Left lung (tissue), 14 donors: ENCODE measurements at places on chromosomes 1 and 21. TPM values are rescaled to one million over a fixed set of nuclear protein-coding genes. Genes with fewer than 3 reads are reported as not detected.
A peak's percentile ranks its signal among the peaks of the same experiment; 100 is the strongest.

DNA sequence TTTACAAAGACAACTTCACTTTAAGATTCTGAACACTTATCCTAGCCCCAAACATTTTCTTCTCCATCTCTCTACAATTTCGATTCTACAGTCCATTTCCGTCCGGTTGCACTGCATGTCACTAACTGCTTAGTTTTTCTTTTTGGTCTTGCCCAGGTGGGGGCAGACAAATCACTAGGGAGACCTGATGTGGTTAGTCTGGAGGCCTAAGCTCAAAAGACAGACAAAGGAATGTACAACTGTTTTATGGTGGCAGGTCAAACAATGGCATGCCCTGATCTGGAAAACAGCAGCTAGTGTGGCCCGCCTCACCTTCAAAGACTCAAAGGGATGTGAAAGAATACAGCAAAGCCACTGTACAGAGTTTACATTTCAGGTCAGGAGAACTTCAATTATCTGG, 3.8 kb downstream of the ETV3 start:
- no peaks in the 10 kb centered on the region for H3K36me3 ChIP-seq
- no peaks in the 10 kb centered on the region for H3K27me3 ChIP-seq
- H3K4me3 ChIP-seq: no peak overlapping the region
- H3K27ac ChIP-seq: no peak overlapping the region
- peaks cover 40% of the 10 kb centered on the region for H3K4me1 ChIP-seq

DNA sequence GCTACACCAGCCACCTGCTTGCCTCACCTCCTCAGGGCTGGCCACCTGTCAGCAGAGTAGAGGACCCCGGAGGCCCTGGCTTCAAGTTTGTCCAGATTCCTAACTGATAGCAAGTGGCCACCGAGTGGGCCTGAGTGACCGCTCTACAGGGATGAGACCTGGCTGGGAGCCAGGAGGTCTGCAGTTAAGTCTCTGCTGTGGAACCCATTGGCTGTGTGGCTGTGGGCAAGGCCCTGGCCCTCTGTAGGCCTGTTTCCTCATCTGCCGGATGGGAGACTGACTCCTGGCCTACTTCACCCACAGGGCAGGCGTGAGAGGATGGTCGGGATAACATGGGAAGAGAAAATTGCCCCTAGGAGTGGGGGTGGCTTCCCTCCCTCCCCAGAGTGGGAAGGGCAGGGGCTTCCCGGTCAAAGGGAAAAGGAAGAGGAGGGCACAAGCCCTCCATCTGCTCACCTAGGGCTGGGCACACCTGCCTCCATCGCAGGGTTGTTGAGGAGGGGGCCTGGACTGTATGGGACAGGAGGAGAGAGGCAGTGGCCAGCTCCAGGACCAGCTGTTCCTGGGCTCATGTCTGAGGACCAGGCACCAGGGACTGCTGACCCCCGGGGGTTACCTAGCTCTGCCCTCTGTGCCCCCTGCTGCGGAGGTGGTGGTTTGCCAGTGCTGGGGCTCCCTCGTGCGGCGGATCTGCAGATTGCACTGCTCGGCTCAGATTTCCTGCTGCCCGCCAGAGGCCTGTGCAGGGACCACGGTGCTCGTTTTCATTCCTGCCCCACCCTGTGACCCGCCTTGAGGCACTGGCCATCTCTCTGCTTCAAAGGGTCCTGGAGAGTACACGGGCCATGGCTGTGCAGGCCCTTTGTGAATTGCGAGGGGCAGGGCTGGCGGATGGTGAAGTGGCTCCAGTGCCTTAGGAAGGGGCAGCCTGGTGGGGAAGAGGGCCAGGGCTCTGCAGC, 9.1 kb upstream of the MTFR1L start:
- peaks cover 87% of the 10 kb centered on the region for H3K36me3 ChIP-seq
- peak; percentile 64 for DNase-seq
- no peak overlapping the region for H3K27ac ChIP-seq
- H3K4me3 ChIP-seq: no peak overlapping the region
- H3K27me3 ChIP-seq: no peaks in the 10 kb centered on the region

The RHBDL2 gene
- 2.0 TPM for polyA plus RNA-seq

DNA sequence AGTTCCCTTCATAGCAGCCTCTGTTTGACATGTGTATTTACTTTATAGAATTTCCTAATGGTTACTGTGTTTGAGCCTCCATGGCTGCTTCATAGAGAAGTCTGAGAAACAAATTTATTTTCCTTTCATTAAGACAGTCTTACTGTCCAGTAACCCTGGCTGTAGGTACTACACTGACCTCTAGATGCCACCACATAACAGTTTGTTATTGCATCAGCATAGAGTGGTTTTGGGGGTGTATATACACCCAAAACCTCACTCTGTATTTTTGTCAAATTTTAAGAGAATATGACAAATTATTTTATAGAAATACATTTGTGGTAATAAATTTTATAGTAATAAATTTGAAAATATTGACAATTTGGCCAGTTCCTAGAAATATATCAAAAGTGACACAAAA, 57.3 kb downstream of the OBSCN start:
- H3K4me1 ChIP-seq: no peaks in the 10 kb centered on the region
- no peak overlapping the region for H3K4me3 ChIP-seq
- no peak overlapping the region for H3K27ac ChIP-seq
- DNase-seq: no peak
- H3K36me3 ChIP-seq: no peaks in the 10 kb centered on the region

DNA sequence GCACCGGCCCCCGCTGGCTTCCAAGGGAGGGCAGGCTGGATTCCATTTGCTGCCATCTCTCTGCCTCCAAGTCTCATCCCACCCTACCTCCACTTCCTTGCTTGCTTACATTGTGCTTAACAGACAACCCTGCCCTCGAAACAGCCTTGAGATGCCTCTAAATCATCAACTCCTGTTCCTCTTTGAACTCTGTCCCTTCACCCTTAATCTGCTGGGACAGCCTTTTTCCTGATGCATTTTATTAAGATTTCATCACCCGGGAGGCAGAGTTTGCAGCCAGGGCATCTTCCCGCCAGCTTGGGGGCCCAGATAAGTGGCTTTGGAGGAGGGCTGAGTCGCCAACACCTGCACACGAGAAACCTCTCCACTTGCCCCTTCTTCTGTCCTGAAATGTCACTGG, 192.5 kb downstream of the KAZN start:
- no peak overlapping the region for H3K4me3 ChIP-seq
- H3K36me3 ChIP-seq: no peaks in the 10 kb centered on the region
- H3K4me1 ChIP-seq: no peaks in the 10 kb centered on the region
- no peaks in the 10 kb centered on the region for H3K27me3 ChIP-seq

The STPG1 gene
- polyA plus RNA-seq: 8.4 TPM

GRCh38 chr1:116768416-116769103, 14.3 kb downstream of the CD2 start:
- no peaks in the 10 kb centered on the region for H3K4me1 ChIP-seq
- no peaks in the 10 kb centered on the region for H3K36me3 ChIP-seq
- no peak overlapping the region for H3K27ac ChIP-seq
- peak; percentile 47 for DNase-seq

DNA sequence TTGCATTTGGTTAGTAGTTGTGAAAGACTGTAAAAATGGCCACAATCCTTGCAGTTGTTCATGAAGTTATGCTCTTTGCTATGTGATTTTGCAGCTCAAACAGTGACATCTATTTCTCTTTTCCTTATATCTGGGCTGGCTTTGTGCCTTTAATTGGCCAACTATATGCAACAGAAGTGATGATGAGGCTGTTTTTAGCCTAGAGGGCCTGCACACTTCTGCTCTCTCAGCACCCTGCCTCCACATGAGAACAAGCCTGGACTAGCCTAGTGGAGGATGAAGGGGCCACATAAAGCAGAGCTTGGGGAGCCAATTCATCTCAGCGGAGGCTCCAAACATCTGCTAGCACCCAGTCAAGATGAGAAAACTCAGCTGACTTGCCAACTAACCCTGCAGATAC, 339.8 kb downstream of the OMA1 start:
- H3K4me3 ChIP-seq: no peak overlapping the region
- DNase-seq: no peak
- no peaks in the 10 kb centered on the region for H3K36me3 ChIP-seq
- H3K4me1 ChIP-seq: no peaks in the 10 kb centered on the region
- H3K27me3 ChIP-seq: no peaks in the 10 kb centered on the region

The CD164L2 gene
- polyA plus RNA-seq: 0.50 TPM

- peaks cover 28% of the 10 kb centered on the region for H3K4me1 ChIP-seq
- no peak overlapping the region for H3K4me3 ChIP-seq
These were observed 110.4 kb downstream of the PPIAL4G start for GRCh38 chr1:148372731-148373130.
